ENCODE measurements at places on chromosomes 13 and 19.

DNA sequence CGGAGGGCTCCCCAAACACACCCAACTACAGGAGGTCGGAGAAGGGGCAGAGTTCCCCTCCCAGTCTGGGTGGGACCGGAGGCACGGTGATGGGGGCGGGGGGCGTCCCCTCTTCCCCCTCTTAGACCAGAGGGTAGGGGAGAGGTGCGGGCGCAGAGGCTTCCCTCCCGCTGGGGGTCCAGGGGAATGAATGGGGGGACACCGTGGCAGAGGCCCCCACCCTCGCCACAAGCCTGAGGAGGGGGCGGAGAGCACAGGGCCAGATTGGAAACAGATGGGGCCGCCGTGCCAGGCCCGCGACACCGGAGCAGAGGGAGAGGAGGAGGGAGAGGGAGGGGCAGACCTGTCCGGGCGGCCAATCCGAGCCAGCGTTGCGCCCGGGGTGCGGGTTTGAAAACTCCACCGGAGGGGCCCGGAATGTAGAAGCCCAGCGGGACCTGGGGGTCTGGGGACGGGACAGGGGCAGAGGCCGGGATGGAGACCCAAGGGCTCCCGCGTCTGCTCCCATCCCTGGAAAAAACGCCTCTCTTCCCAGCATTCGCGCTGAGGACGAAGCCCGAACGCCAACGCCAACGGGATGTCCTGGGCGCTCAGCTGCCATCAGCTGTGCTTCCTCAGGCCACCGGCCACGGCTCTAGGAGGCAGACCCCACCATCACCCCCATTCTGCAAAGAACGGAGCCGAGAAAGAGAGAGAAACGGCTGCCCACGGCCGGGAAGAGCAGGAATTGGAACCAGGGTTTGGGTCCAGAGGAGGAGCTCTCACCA lies 46.8 kb downstream of the PTPRS start:
- no peak for DNase-seq

- no peak for DNase-seq
These were observed 3.4 kb upstream of the ZSCAN4 start for GRCh38 chr19:57665261-57665806.

- DNase-seq, result peak; percentile 97
These were observed 332.1 kb downstream of the LMO7 start for GRCh38 chr13:75968103-75968838.

GRCh38 chr13:95579303-95579702 lies 26.8 kb downstream of the CLDN10 start:
- no peak for DNase-seq

DNA sequence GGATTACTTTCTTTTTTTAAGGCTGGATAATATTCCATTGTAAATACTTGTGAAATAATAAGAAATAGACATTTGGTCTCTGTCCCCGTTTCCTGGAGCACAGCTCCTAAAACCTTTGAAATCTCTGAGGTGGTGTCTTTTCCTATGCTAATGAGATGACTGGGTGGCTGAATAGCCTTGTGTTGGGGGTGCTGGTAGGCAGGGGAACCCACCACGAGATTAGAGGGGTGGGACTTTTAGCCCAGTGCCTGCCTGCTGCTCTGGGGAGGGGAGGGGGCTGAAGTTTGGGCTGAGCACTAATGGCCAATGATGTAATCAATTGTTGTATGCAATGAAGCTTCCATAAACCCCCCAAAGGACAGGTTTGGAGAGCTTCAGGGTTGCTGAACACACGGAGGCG lies 175.7 kb downstream of the FGF9 start:
- DNase-seq, result no peak

DNA sequence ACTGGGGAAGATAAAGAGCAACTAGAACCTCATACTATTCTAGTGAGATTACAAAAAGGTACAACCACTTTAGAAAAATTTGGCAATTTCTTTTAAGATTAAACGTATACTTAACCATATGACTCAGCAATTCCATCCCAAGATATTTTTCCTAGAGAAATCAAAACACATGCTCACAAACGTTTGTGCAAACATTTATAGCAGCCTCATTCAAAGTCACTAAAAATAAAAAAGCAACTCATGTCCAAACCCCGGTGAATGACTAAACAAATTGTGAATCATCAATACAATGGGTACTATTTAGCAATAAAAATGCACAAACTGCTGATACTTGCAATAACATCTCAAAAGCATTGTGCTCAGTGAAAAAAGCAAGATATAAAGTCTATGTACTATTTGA lies 121.5 kb downstream of the FRY start:
- DNase-seq, result peak; percentile 81

GRCh38 chr19:36526581-36526980 lies 1.5 kb downstream of the ZNF260 start:
- peak; percentile 30 for DNase-seq

DNA sequence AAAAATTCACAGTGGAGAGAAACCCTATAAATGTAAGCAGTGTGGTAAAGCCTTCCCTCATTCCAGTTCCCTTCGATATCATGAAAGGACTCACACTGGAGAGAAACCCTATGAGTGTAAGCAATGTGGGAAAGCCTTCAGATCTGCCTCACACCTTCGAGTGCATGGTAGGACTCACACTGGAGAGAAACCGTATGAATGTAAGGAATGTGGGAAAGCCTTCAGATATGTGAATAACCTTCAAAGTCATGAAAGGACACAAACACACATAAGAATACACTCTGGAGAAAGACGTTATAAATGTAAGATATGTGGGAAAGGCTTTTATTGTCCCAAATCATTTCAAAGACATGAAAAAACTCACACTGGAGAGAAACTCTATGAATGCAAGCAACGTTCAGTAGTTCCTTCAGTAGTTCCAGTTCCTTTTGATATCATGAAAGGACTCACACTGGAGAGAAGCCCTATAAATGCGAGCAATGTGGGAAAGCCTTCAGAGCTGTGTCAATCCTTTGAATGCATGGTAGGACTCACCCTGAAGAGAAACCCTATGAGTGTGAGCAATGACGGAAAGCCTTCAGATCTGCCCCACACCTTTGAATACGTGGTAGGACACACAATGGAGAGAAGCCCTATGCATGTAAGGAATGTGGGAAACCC lies 16.1 kb upstream of the ZNF439 start:
- no peak for DNase-seq

- peak; percentile 91 for DNase-seq
These were observed 2.0 kb downstream of the GJB2 start for GRCh38 chr13:20190481-20191310.

DNA sequence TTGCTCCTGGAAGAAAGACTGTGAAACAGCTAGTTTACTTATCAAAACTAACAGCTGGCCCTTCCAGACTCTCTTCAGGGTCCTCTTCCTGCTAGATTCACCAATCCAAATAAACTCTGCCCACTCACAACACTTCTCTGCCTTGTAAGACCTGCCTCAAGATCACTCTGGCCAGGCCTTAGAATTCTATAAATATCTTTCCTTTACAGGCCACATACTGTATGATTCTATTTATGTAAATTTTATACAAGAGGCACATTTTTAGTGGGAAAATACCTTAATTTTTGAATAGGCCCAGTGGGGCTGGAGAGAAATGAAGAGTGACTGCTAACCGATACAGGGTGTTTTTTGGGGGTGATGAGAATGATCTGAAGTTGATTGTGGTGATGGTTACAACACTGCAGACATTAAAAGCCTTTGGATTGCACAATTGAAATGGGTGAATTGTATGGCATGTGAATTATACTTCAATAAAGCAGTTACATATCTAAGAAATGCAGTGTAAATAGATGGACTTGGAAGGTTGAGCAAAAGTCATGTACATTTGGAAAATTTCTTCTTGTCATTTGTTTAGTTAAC lies 141.8 kb downstream of the GPC5 start:
- no peak for DNase-seq

DNA sequence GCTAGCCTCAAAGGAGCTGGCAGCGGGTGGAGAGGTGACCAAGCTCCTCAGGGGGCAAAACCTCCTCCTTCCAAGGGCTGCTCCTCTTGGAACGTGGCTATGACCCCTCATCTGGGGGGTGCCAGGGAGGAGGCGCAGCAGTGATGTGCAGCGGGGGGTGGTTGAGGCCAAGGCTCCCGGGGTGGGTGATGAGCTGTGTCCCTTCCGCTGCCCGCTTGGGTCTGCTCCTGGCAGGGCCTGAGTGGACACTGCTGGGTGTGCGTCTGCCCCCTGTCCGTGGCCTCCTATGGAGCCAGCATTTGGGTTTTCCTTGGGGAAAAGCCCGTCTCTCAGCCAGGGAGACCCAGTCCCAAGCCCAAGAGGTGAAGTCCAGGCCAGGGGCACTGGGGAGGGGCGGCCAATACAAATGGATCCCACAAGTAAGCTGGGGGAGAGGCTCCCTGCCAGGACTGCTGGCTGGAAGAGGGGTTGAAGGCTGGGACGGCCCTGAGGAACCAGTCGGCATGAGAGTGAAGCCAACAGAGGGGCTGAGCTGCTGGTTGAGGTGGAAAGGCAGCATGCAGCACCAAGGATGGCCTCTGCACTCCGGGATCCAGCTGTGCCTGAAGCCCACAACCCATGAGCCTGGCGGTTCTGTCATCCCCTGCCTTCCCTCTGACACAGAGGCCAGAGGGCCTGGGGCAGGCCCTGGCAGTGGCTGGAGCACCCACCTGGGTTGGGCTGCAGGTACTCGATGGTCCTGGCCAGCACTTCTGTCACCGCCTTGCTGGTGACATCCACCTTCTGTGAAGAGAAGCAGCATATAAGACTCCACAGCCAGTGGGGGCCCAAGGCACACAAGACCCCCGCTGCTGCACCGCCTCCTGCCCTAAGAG lies 22.7 kb downstream of the MPND start:
- no peak for DNase-seq

DNA sequence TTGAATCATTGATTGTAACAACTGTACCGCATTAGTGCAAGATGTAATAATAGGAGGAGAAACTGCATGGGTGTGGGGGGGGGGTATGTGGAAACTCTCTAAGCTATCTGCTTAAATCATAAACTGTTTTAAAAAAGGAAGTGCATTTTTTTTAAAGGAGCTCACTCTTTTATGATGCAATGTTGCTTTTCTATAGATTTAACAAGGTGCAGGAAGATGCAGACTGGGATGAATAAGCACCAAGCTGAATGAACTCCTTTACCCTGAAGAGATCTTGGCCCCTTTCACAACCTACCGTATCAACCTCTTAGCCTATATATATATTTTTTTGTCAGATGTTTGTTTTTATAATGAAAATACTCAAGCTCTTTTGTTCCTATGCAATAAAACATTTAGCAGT lies 95.9 kb downstream of the AKAP11 start:
- DNase-seq, result peak; percentile 54

- DNase-seq, result no peak
These were observed 16.3 kb upstream of the TCF3 start for GRCh38 chr19:1668486-1669270.

GRCh38 chr19:32691291-32691951 lies at the start of gene NUDT19:
Gene NUDT19 (plus strand): TSS chr19:32691821. CDS start chr19:32691961, 140 bp downstream.
- DNase-seq, result peak; percentile 69

- peak; percentile 48 for DNase-seq
These were observed 20.0 kb downstream of the DIAPH3 start for GRCh38 chr13:60143775-60144174.

DNA sequence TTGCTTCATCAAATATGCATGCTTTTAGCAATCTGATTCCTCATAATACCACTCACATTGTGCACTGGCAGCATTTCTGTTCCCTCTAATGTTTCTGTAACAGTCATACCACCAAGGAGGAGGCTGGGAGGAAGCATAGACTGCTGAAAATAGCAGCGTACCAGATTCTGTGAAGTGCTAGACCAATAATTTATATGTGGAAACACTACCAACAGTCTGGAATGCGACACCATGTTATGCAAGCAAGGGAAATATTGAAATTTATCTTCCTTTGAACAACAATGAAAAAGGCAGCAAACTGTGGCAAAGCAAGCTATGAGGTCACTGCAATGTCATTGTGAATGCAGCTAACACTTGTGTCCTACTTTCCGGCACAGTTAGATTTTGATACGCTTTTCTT lies 1388.0 kb downstream of the EFNB2 start:
- DNase-seq, result no peak

- no peak for DNase-seq
These were observed 319.0 kb downstream of the ZNF536 start for GRCh38 chr19:30690935-30691818.

DNA sequence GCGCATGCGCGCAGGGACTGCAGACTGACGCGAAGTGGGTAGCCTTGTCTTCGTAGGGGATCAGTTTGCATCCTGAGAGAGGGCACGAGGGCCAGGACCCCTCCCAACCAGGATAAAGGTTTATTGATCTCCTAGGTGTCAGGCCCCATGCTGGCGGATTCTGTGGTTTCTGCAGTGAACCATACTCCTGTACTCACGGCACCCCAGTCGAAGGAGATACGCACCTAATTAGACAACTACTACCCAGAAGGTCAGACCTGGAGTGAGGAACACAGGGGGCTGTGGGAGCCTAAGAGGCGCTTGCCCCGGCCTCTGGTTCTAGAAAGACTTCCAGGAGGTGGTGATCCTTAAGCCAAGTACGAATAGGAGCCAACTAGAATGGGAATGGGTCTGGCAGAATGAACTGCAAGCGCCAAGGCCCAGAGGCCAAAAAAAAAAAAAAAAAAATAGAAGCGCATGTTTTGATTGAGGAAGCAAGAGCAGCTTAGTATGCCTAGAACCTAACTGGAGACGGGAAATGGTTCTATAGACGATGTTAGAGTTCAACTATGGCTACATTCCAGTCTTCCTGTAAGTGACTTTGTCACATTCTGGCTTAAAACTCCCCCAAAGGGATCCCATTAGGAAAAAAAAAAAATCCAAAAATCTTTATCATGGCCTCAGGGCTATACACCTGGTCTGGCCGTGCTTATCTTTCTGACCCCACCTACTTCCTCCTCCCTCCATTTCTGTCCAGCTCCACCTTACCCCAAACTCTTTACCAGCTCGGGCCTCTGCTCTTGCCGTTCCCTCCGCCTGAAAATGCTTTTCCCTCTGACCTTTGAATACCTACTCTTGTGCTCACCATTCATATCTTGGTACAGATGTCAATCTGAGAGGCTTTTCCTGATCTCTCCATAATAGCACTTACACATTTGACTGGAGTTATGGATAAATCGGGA lies 902 bp upstream of the ZNF428 start:
- DNase-seq, result no peak

GRCh38 chr19:18736415-18737336 lies 53.2 kb downstream of the CRTC1 start:
- DNase-seq, result no peak

DNA sequence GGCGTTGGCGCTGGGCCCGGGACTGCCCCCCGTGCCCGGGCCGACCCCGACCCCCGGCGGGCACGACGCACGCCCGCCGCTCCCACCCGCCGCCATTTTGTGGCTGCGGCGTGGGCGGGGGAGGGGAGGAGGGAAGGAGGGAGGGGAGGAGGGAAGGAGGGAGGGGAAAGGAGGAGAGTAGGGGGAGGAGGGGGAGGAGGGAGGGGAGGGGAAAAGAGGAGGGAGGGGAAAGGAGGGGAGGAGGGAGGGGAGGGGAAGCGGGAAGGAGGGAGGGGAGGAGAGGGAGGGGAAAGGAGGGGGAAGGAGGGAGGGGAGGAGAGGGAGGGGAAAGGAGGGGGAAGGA lies at the start of gene BTBD2:
BTBD2 (minus strand) TSS at position 107 of the 343 bp plus-strand sequence; CDS start at position 96, 11 bp downstream.
- peak; percentile 23 for DNase-seq

GRCh38 chr19:42174958-42175734 lies 42.3 kb downstream of the DEDD2 start:
- no peak for DNase-seq
